ENCODE measurements at places on chromosomes 2 and 18.

DNA sequence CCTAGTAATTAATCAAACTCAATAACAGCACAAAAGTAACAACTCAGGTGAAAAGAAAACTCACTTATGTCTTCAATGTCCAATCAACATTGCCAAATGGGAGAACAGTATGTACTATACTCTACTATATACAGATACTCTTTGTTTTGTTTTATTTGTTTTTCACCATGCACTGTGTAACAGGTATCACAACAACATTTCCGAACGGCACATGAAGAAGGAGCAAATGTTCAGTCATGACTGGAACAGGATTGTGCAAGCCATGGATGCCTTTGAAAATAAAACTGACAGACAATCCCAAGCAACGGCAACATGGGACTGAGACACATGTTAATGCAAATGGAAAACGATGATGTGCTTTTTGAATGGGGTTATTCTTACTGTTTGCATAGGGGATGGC, 334.9 kb upstream of the THUMPD2 start:
- DNase-seq = no peak

DNA sequence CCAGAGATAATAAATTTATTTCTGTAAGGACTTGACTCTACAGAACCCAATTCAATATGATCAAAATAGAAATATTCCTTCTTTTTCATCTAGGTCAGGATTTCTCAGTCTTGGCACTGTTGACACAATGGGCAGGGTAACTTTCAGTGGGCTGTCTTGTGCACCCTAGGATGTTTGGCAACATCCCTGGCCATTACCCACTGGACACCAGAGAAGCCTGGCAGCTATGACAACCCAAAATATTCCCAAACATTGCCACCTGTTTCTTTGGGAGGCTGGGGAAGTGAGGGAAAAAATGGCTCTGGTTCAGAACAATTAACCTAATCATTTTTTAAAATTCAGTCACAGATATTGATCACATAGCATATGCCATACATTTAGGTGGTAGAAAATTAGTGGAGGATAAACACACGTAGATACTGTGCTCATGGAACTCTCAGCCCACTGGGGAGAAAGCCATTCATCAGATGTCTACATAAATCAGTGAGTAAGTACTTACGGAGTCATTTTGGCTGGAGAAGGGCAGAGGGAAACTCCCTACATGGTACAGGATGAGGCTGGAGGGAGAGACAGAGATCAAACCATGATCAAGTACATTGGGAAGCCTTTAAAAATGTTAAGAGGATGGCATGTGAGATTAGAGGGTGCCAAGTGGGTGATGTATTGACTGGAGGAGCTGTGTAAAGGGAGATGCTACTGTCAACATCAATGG, 718 bp upstream of the TNP1 start:
- DNase-seq = no peak

DNA sequence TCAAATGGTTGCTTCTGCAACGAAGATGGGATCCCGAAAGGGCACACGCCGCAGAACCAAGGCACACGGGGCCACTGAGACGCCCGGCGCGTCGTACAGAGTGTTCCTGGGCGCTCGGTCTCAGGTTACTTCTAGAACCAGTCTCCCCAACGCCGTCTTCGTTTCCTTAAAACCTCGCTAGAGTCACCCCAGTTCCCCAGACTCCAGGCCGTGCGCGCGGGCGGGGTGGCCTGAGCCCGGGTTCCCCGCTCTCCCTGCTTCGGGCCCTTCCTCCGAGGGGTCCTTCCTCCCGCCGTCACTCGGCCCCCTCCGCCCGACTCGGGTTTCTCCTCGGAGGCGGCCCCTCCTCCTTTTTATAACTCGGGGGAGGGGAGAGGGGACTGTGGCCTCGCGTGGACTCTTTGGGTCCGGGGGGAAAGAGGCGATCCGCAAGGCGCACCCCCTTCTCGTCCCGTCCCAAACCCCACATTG, 774 bp upstream of the FZD7 start:
- no peak for DNase-seq

GRCh38 chr18:79613186-79613931, 66.2 kb upstream of the CTDP1 start:
- no peak for DNase-seq

DNA sequence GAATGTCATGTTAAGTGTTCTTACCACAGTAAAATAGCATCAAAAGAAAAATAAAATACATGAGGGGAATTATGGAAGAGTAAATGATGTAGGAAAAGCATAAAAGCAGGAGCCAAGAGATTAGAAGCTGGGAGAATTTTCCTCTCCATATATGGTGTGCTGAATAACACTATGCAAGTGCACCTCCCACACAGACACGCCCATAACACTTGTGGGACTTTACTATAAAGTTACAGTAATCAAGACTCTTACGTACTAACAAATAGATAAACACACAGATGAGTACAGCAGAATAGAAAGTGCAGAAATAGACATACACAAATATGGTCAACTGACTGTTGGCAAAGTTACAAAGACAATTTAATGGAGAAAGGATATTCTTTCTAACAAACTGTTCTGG, 16.0 kb upstream of the SPHKAP start:
- DNase-seq = no peak

All from HS-5 (cell line).